Lung (tissue), 17 donors: ENCODE measurements at places on chromosomes 16 and 17.

DNA sequence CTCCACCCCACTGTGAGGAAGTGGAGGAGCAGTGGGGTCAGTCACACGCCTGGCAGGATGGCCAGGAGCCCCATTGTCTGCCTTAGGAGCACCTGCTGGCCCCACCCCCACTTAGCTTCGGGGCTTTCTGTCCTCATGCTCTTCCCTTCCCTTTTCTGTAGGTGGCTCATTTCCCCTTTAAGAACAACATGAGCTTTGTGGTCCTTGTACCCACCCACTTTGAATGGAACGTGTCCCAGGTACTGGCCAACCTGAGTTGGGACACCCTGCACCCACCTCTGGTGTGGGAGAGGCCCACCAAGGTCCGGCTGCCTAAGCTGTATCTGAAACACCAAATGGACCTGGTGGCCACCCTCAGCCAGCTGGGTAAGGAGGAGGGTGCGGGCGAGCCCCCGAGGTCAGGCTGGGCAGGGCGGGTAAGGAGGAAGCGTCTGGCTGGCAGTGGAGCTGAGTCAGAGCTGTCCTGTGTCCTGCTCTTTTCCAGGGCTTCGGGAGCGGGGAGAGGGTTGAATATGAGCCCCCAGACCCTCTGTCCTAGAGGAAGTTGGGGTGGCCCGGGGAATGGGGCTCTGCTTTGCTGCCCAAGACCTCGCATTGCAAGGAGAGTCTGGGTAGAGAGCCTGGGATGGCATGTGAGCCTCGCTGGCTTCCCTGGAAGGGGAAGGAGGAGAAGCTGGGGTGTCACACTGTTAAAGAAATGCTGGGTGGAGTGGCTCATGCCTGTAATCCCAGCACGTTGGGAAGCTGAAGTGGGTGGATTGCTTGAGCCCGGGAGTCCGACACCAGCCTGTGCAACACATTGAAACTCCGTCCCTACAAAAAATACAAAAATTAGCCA, 9.2 kb upstream of the SERPINF1 start:
- no peak for DNase-seq
- peak overlapping the region; percentile 7 for H3K4me3 ChIP-seq
- H3K27ac ChIP-seq, result peak overlapping the region; percentile 86

DNA sequence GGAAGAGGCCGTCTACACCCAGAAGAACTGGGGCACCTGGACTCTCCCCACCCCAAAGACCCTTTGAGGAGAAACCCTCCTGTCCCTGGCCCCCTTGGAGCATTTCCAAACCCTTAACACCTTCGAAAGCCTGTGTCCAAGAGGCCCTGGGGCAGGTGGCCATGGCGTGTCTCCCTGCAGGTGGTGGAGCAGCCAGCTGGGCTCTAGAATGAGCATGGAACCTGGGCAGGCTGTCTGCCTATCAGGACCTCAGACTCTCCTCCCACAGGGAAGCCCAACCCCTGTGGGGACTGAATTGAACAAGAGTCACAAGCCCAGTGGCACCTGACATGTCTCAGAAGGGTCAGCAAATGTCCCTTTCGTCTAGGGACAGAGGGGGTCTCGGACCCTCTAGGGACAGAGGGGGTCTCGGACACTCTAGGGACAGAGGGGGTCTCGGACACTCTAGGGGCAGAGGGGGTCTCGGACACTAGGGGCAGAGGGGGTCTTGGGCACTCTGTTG, 8.4 kb downstream of the CBX4 start:
- no peak for DNase-seq
- peaks cover 13% of the 10 kb centered on the region for H3K36me3 ChIP-seq
- H3K27ac ChIP-seq, result no peak overlapping the region

- H3K27me3 ChIP-seq, result no peaks in the 10 kb centered on the region
- H3K4me3 ChIP-seq, result no peak overlapping the region
- H3K27ac ChIP-seq, result no peak overlapping the region
- H3K4me1 ChIP-seq, result no peaks in the 10 kb centered on the region
- DNase-seq, result no peak
Measured at GRCh38 chr16:76389126-76389525, 111.9 kb downstream of the CNTNAP4 start.

GRCh38 chr17:32118835-32119234, 23.5 kb upstream of the RHOT1 start:
- no peak overlapping the region for H3K27ac ChIP-seq
- no peak for DNase-seq
- H3K4me3 ChIP-seq, result no peak overlapping the region
- H3K36me3 ChIP-seq, result no peaks in the 10 kb centered on the region
- no peaks in the 10 kb centered on the region for H3K4me1 ChIP-seq
- H3K27me3 ChIP-seq, result no peaks in the 10 kb centered on the region

DNA sequence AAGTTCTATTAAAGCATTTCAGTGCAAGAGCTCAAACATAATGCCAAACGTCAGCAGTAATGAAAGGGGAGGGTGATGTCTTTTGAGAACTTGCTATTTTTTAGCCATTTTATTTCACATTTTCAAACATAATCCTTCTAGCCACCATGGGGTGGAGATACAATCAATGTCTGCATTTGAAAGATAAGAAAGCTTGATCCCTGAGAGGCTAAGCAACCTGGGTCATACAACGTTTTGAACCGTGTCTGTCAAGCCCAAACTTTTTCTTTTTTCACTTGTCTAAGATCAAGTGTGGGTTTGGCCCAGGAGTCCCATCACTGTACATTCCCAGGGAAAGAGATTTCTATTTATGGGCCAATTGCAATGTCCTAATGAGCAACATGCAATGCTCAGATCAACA, 331.1 kb downstream of the SLC39A11 start:
- H3K27me3 ChIP-seq, result no peaks in the 10 kb centered on the region
- no peak for DNase-seq
- no peak overlapping the region for H3K4me3 ChIP-seq
- H3K36me3 ChIP-seq, result no peaks in the 10 kb centered on the region

DNA sequence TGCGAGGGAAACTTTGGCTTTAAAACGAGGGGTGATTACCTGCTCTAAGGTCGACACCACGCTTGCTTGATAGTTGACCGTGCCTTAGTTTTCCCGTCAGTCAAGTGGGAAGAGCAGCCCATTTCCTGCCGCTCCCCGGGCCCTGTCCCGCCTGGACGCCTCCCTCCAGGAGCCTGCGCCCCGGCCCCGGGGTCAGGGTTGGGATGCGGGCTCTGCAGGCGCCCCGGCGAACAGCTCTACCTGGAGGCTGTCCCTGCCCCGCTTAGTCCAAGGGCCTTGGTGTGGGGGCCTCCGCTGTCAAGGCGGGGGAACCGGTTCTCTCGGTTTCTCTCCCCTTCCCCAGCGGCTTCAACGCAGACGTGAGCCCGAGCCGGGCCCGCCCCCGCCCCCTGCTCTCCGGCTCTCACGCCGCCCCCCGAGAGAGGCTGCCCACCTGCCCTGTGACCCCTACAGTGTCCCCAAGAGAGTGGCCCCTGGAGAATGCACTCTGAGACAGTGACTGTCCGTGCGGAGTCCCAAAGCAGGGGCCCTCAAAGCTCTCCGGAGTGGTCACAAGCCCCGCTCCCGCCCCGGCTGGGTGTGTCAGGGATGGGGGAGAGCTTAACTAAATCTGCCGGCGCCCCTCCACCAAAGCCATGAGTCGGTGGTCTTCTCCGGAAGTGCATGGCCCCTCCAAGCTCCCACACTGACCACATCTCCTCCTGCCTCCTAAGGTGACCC, 117.4 kb upstream of the SMURF2 start:
- H3K4me3 ChIP-seq, result peak overlapping the region; percentile 14
- H3K36me3 ChIP-seq, result no peaks in the 10 kb centered on the region
- H3K4me1 ChIP-seq, result peaks cover 45% of the 10 kb centered on the region
- no peak overlapping the region for H3K27ac ChIP-seq

GRCh38 chr17:45168991-45169752, 7.5 kb downstream of the HEXIM2 start:
- H3K36me3 ChIP-seq, result peaks cover 7% of the 10 kb centered on the region
- H3K27ac ChIP-seq, result no peak overlapping the region
- H3K27me3 ChIP-seq, result no peaks in the 10 kb centered on the region
- H3K4me3 ChIP-seq, result no peak overlapping the region
- peaks cover 3% of the 10 kb centered on the region for H3K4me1 ChIP-seq

GRCh38 chr16:85863384-85863774, 35.6 kb upstream of the IRF8 start:
- H3K4me3 ChIP-seq, result no peak overlapping the region
- no peaks in the 10 kb centered on the region for H3K4me1 ChIP-seq
- DNase-seq, result no peak
- no peaks in the 10 kb centered on the region for H3K27me3 ChIP-seq

- no peaks in the 10 kb centered on the region for H3K36me3 ChIP-seq
- H3K4me1 ChIP-seq, result no peaks in the 10 kb centered on the region
- H3K27ac ChIP-seq, result no peak overlapping the region
- no peak for DNase-seq
- no peaks in the 10 kb centered on the region for H3K27me3 ChIP-seq
Measured at GRCh38 chr17:67043283-67043682, 1.1 kb upstream of the CACNG1 start.

- H3K27ac ChIP-seq, result no peak overlapping the region
- H3K4me1 ChIP-seq, result no peaks in the 10 kb centered on the region
- H3K27me3 ChIP-seq, result no peaks in the 10 kb centered on the region
- no peaks in the 10 kb centered on the region for H3K36me3 ChIP-seq
- no peak overlapping the region for H3K4me3 ChIP-seq
Measured at GRCh38 chr17:16950488-16950887, 21.4 kb downstream of the TNFRSF13B start.

DNA sequence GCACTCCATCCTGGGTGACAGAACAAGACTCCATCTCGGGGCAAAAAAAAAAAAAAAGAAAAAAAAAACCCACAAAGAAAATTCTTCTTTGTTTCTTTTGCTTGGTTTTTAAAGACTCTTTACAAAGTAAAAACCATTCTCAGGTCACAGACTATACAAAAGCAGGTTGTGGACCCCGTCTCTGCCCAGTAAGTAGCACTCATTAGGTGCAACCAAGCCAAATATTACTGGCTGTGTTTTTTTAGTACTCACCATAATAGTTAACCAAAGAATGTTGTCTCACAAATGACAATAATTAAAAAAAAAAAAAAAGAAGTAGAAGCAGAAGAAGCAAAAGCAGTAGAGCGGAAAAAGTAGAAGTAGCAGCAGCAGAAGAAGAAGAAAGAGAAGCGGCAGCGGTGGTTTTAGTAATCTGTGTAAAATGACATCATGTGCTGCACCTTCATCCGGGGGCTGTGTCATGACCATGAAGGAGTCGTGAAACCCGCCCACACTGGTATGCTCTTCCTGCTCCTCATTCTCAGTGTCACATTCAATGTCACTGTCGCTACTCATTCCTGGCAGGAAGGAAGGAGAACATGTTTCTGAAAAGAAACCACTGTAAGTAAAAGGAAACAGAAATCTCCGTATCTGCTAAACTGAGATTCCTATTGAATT, 105.4 kb downstream of the TRIM37 start:
- H3K27me3 ChIP-seq, result no peaks in the 10 kb centered on the region
- peaks cover 9% of the 10 kb centered on the region for H3K36me3 ChIP-seq
- H3K27ac ChIP-seq, result peak overlapping the region; percentile 64

GRCh38 chr17:34579017-34579946, at the start of gene TMEM132E:
Gene TMEM132E, plus strand, starts transcription at chr17:34579582. Its CDS starts 1,495 bp downstream, at chr17:34581077.
- peak; percentile 68 for DNase-seq
- H3K27ac ChIP-seq, result no peak within 1 kb of the TSS
- peaks cover 20% of the 10 kb centered on the region for H3K4me1 ChIP-seq
- H3K4me3 ChIP-seq, result peak within 1 kb of the TSS; percentile 30

GRCh38 chr16:54290833-54291655, 4.5 kb upstream of the IRX3 start:
- DNase-seq, result no peak
- H3K36me3 ChIP-seq, result no peaks in the 10 kb centered on the region
- H3K27ac ChIP-seq, result peak overlapping the region; percentile 17
